ENCODE measurements at places on chromosomes 11 and 22. TPM values are rescaled to one million over a fixed set of nuclear protein-coding genes. Genes with fewer than 3 reads are reported as not detected.

The EMID1 gene
- total RNA-seq: 7.9 TPM

The C11orf52 gene
- 11.1 TPM for total RNA-seq

The PDGFD gene
- total RNA-seq: 1.9 TPM

The ASCL2 gene
- total RNA-seq: not detected

The POU2F3 gene
- 2.6 TPM for total RNA-seq

The FGF19 gene
- total RNA-seq: not detected

The GLYATL2 gene
- total RNA-seq: 1.2 TPM

The MYOD1 gene
- not detected for total RNA-seq

The MS4A15 gene
- total RNA-seq: 26.8 TPM

The SIK3 gene
- 43.4 TPM for total RNA-seq

The CEND1 gene
- total RNA-seq: 0.18 TPM

The ACRV1 gene
- total RNA-seq: not detected

The SCGB1A1 gene
- 5,001 TPM for total RNA-seq

The CALCB gene
- total RNA-seq: 0.11 TPM

The FOLH1 gene
- total RNA-seq: 1.5 TPM

The CASP5 gene
- 1.6 TPM for total RNA-seq

The LARGE2 gene
- 16.3 TPM for total RNA-seq

The IGSF9B gene
- total RNA-seq: 4.9 TPM

The JRKL gene
- total RNA-seq: 20.2 TPM

The PRSS23 gene
- 86.7 TPM for total RNA-seq

The PATE2 gene
- not detected for total RNA-seq
